ENCODE measurements at places on chromosomes 7 and 10. TPM values are rescaled to one million over a fixed set of nuclear protein-coding genes. Genes with fewer than 3 reads are reported as not detected.

GNGT1 gene
- total RNA-seq = not detected

TMEM236 gene
- total RNA-seq = 0.11 TPM

MALRD1 gene
- total RNA-seq = not detected

MNX1 gene
- not detected for total RNA-seq

PSD gene
- 4.6 TPM for total RNA-seq

KCTD7 gene
- 3.9 TPM for total RNA-seq

OR2A1 gene
- total RNA-seq = not detected

DNA sequence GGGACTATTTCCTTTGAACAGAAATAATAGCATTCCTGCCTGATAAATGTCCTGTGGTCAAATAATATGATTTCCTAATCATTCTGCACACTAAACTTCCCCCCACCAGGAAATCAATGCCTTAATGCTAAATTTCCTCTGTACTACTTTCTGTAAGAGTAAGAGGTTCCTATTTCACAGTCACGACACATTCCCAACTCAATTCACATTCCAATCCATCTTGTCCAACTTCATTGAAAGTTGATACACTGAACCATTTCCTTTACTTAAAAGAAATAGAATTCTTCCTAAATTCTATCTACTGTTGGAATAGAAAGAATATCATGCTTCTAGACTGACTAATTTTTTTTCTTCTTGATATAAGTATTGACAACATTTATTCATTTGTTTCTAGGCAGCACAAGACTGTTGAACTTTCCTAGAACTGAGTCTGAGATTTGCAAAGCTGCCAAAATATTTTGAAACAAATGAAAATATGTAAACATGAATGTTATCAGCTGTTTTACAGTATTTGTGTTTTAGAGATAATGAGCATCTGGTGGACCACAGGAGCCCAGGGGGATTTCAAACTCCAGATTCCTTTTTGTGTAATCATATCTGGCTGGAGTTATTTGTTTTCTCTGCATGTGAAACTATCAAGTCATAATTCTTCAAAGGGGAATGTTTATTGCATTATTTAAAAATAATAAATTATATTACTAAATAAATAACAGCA, 121.5 kb downstream of the TPST1 start:
- no peak for DNase-seq

- no peak for DNase-seq
These were observed 61.9 kb downstream of the PARD3 start for GRCh38 chr10:34753014-34753757.

- DNase-seq = no peak
These were observed 51.0 kb upstream of the OSBPL3 start for GRCh38 chr7:25031007-25031406.

DNA sequence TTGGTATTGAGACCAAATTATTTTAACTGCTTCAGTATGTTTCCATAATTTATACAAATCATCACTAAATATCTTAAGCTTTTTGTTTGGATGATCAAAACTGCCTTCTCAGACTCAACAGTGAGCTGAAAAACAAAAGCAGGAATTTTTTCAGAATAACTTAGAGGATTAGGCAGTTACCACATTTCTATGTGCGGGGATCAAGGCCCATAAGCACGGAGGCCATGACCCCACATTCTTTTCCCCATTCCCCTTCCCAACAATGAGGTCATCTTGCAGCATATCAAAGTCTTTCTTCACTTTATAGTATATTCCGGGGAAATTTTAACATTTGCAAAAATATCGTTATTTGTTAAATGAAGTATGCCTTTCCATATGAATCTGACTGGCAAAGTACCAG, 125.8 kb downstream of the ELMO1 start:
- no peak for DNase-seq

DNA sequence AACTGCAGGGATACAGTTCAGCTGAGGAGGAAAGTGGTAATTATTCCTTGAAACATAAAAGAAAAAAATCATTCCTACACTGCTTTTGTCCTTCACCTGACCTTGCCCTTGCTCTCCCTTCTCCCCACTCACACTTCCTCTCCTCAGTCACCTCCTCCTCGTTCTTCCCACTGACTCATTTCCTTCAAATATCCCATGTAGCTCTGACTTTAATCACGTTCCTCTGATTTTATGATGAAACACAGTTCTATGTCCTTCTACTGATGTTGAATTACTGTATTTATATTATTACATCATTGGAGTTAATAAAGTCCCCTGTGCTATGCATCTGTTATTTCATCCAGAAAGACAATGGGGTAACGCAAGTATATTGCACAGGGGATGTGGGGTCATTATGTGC, 575.6 kb downstream of the POM121L12 start:
- no peak for DNase-seq

GRCh38 chr10:85593226-85593772, 773.3 kb downstream of the GRID1 start:
- no peak for DNase-seq

DNA sequence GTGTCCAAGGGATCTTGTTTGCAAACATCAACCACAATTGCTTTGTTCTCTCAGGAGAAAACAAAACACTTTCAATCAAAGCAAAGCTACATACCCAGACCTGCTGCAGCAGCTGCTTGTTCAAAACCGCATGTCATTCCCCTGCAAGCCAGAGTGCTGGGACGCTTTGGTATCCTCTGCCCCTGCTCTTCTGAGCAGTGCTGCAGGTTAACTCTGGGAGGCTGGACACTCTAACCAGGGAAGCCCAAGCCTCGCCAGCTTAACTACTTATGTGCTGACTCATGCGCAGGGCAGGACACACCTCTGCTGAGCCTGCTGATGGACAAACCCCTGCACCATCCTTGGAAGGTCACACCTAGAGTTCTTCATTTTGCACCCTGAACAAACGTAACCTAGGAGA, 28.2 kb upstream of the ASAH2 start:
- DNase-seq = no peak

- DNase-seq = no peak
These were observed 3.4 kb downstream of the BICC1 start for GRCh38 chr10:58516119-58516518.

DNA sequence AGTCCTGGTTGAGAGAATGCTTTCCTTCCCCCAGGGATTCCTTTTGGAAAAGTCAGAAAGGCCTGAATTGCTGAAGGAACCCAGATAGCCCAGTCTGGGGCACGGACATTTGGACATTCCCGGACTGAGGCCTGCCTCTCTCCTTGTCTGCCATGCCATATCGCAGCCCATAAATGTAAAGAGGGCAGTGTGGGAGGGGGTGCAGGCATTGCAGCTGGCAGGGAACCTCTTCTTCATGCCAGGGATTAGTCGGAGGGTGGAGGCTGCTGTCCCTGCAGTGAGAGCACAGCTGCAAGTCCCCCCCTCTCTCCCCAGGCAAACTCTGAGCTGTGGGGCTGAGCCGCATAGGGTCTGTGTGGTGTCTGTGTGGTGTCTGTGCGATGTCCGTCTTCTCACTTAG, 486.0 kb upstream of the MKI67 start:
- DNase-seq = no peak

GRCh38 chr10:51302316-51302715, 228.0 kb downstream of the PRKG1 start:
- no peak for DNase-seq

DNA sequence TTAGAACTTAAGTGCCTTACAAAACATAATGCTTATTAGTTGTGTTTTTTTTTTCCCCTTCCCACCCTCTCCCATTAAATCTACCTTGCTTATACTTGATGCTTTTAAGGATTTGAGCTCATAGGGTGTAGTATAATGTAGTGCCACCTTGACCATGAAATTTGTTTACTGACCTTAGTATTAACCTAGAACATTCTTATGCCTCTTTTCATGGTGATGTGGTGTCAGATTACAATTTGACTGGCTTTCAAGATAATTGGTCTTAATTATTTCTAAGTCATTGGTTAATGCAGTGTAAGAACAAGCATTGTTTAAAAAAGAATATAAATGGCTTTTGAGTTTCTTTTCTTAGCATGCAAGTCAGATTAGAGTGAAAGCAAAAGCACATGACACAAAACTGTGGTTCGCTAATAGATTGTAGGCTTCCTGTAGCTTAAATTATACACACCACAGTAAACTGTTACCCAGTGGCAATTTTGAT, 61.8 kb downstream of the ADD3 start:
- no peak for DNase-seq

GRCh38 chr7:79774150-79774549, 320.7 kb upstream of the MAGI2 start:
- DNase-seq = no peak

GRCh38 chr10:113381981-113382509, 170.8 kb upstream of the HABP2 start:
- DNase-seq = no peak

DNA sequence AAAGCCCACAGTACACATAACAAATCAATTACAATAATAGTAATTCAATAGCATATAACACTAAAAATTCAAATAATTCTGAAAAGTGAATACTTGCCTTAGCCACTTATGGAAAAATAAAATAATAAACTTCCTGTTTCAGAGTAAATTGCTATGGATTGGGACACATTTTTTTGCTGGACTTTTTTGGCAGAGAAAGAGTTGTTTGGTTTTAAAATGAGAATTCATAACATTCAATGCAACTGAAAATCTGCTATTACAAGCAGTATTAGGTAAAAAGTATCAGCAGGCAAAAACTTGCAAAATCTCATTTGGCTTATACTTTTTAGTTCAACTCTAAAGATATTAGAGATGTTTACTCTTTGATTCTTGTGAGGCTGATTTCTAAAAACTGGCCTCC, 141.7 kb downstream of the NRCAM start:
- DNase-seq = no peak

GRCh38 chr10:121245754-121246153, 352.5 kb downstream of the FGFR2 start:
- DNase-seq = no peak

DNA sequence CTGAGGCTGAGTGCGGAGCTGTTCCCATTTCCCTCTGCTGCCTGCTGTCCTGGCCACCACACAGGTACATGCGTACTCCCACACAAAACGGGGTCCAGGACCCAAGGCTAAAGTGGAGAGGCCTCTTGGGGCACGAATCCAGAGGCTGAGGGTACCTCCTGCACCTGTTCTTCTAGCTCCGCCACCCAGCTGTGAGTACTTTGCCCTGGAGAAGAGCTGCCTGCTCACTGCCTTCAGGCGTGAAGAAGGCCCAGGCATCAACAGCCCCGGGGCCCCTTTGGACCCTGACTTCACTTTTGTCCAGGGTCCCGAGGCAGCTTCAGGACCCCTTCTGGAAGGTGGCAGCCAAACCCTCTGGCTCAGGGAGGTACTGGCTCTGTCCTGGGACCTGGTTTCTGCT, 88.6 kb downstream of the HIF1AN start:
- DNase-seq = no peak

GRCh38 chr10:2165771-2166460, 428.6 kb upstream of the ADARB2 start:
- no peak for DNase-seq

DNA sequence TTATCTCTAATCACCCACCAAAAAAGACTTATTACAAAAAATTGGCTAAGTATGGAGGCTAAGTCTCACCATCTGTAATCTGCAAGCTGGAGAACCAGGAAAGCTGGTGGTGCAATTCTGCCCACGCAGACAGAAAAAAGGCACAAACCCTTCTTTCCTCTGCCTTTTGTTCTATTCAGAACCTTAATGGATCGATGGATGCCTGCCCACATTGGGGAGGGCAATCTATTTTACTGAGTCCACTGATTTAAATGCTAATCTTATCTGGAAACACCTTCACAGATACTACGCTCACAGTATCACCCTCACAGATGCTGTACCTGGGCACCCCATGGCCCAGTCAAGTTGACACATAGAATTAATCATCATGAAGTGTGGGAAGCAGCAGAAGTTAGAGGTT, 10.2 kb downstream of the IGFBP3 start:
- DNase-seq = no peak
